Activated T-cell treated with anti-CD3 and anti-CD28 coated beads for 24 hours (primary cell): ENCODE measurements at places on chromosomes 4 and X.

- no peak for DNase-seq
Measured at GRCh38 chr4:176149680-176150355, 45.6 kb downstream of the SPATA4 start.

- DNase-seq, result no peak
Measured at GRCh38 chr4:105622269-105622668, 69.8 kb downstream of the ARHGEF38 start.

- no peak for DNase-seq
Measured at GRCh38 chr4:992297-993110, 700 bp downstream of the SLC26A1 start.

GRCh38 chr4:84678976-84679744 lies 96.2 kb downstream of the CDS1 start:
- no peak for DNase-seq

GRCh38 chrX:6906608-6907007 lies 240.9 kb upstream of the STS start:
- DNase-seq, result no peak

DNA sequence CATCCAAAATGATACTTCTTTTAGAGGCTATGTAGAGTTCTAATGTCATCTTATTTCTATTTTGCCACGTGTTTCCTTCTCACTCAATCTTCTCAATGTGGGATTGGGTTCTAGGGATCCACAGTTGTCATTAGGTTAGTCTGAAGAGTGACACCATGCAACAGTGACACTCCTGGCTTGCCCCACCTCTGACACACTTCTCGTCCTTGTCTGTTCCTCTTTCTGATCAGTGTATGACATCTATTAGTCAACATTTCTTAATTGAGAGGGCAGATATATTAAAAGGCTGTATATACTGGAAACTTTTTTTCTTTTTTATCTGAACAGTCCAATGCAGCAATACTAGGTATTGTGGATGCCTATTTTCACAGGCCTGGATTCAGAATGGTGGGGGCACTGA lies 67.6 kb upstream of the GYPA start:
- DNase-seq, result no peak

DNA sequence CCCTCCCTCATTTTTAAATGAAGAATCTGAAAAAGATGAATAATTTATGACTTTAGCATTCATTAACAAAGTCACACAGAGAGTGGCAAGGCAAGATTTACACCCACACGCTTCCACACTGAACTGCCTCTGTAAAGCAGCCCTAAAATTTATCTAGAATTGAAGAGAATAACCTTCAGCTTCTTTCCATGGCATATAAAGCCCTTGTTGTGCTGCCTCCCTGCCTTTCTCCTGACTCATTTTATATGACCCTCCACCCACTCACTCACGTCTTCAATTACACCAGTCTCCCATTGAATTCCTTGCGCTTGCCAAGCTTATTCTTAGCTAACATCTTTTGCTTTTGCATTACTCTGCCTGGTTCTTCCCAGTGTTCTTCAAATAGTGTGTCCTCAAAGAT lies 2649.3 kb downstream of the PCDH7 start:
- no peak for DNase-seq

GRCh38 chrX:28042260-28042659 lies 61.0 kb upstream of the DCAF8L1 start:
- DNase-seq, result no peak
